Fibroblast of lung (primary cell): ENCODE measurements at places on chromosomes 12 and 14. TPM values are rescaled to one million over a fixed set of nuclear protein-coding genes. Genes with fewer than 3 reads are reported as not detected.

The AQP6 gene
- polyA plus RNA-seq = 0.06 TPM in 1 of 2 replicates, not detected in the other

The MYO1A gene
- polyA plus RNA-seq = 0.01 TPM in 1 of 2 replicates, not detected in the other

DNA sequence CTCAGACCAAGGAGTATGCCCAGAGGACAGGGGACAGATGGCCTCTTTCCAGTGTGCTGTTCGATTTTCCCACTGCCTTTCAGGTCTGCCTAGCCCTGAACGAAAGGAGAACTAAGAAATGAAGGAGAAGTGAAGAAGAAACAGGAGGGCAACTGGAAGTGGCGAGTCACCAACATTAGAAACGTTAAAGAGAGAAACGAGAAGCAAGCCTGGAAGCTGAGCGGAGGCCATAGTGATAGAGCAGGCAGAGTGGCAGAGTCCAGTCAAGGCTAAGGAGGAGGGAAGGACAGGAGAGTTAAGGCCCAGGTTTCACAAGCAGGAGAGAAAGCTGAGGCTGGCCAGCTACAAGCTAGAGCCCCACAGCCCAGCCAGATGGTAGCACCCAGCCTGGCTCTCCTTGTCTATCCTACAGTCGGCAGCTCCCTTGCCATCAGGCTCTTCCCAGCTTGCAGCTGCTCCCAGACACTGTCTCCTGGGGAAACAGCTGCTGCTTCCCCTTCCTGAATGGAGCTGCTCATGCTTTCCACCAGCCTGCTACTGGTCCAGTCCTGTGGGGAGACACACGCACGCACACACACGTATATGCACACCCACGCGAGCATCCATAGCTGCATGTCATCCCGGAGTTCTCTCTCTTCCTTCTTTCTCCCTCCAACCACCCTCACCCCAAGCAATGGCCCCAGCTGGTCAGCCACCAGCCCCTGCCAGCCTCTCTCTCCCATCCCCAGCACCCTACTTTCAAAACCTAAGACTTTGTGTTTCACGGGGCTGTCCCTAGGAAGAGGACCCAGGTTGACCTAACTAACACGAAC, 139.7 kb upstream of the CCND2 start:
- DNase-seq = no peak

DNA sequence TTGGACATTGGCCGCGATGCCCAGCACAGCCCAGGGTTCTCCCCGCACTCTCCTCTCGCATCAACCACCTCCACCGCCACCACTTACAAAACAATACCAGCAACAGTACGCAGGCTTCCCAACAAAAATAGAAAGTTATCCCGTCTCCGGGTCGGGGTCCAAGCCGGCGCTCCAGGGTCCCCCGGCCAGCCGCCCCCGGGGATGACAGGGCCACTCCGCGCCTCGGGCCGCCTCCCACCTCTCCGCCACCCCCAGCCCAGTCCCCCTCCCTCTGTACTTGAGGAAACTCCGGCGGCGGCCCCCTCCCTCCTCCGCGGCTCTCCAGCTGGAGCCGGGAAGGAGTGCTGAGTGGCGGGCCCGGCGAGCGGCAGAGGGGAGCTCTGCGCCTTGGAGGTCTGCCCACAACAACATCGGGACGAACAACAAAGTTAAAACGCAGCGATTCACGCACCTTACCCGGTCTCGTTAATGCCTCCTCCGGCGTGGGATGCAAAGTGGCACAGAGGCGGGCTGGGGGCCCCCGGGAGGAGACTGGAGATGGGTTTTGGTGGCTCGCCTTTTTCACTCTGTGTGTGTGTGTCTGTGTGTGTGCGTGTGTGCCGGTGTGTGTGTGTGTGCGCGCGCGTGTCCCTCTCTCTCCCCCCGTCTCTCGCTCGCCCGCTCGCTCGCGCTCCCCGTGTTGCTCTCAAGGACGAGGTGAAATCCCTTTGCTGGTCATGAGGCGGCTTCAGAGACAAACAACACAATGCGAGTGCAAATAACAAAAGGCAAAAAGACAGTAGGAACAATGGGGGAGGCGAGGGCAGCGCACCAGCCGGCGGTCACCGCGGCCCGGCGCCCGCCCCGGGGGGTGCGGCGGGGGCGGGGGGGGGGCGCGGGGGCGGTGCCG, 386.8 kb downstream of the BCAT1 start:
- DNase-seq = peak; percentile 77

The SLC16A7 gene
- 19.1 and 40.2 TPM in 2 replicates for polyA plus RNA-seq

GRCh38 chr12:132597333-132598316, 12.8 kb downstream of the LRCOL1 start:
- peak; percentile 72 for DNase-seq

- DNase-seq = peak; percentile 17
These were observed 49.6 kb downstream of the BMAL2 start for GRCh38 chr12:27382171-27382795.

The GCH1 gene
- 1.3 and 3.0 TPM in 2 replicates for polyA plus RNA-seq

DNA sequence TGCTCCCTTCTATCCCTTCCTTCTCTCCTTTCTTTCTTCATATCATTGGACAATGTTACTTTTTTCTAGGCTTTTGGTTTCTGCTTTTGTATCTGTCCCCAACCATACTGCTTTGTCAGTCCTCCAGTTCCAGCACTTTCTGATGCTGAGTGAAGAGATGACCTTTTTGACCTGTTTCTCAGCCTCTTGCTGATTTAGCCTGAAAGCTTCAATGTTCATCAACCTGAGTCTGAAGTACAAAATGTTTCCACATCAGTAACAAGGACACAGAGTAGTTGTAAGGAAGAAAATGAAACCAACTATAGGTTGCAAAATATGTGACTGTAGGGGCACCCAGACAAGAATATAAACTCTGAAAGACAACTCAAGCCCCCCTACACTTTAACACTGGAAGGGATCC, 25.2 kb upstream of the AKAP6 start:
- no peak for DNase-seq

GRCh38 chr12:130218682-130219081, 56.4 kb downstream of the FZD10 start:
- no peak for DNase-seq

DNA sequence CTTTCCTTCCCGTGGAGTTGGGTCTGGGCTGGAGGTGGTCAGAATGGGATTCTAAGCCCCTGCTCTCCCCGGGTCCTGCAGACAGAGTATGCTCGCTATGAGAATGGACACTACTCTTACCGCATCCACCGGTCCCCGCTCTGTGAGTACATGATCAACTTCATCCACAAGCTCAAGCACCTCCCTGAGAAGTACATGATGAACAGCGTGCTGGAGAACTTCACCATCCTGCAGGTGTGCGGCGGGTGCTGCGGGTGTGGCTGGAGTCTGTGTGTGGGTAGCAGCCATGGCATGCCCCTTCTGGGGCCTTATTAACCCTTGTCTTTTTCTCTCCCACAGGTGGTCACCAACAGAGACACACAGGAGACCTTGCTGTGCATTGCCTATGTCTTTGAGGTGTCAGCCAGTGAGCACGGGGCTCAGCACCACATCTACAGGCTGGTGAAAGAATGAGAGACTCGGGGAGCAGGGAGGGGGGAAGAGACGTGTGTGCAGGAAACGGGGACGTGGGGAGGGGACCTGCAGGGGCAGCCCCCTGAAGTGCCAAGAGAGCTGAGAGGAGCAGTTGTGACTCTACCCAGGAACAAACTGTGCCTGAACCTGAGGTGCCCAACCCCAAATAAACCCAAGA, 37.0 kb upstream of the TSPAN9 start:
- DNase-seq = no peak

- DNase-seq = no peak
These were observed 90.3 kb downstream of the ATP2B1 start for GRCh38 chr12:89618113-89618862.

- DNase-seq = peak; percentile 64
These were observed 1.6 kb downstream of the TMEM121 start for GRCh38 chr14:105527826-105528585.

The APOLD1 gene
- 2.7 and 3.2 TPM in 2 replicates for polyA plus RNA-seq

The ACTN1 gene
- 578 and 729 TPM in 2 replicates for polyA plus RNA-seq

DNA sequence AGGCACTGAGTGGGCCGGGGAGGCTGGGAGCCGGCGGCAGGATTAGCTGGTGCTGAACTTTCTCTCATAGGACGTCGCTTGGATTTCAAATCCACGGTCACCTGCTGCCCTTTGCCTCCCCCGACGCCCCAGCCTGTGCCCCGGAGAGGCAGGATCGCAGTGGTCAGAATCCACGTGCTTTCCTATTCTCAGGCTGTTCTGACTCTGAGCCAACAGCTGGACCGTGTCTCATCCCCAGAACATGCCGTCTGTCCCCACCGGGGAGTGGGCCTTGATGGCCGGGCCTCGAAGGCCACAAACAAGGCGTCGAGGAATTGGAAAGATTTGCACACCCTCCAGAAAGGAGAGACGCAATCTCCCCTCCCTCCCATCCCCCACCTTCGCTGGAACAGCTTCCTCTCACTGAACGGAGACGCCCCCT, 18.5 kb upstream of the MLXIP start:
- no peak for DNase-seq

- DNase-seq = peak; percentile 74
These were observed 187.7 kb downstream of the GALC start for GRCh38 chr14:87805315-87805723.

DNA sequence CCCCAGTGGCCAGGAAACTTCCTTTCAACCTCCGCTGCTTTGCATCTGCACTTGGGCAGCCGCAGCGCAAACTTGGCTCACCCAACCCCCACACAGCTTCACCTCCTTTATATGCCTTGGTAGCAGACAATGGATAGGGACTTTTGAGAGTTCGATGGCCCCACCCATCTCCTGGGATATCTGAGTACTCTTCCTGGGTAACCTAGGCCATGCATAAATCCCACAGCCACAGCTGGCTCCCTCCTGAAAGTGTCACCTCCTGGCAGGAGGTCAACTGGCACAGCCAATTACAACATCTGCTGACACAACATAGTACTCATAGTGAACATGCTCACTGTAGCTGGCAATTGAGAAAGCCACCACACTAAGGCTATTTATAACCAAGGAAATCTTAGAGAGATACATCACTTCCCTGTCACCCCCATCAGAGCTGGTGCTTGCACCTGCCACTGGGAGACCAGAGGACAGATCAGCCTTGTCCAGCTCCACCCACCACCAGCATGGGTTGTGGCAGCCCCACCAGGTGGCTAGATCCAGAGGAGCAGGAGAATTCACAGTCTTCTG, 410.0 kb downstream of the SYT1 start:
- peak; percentile 9 for DNase-seq

The IL26 gene
- 0.07 TPM in 1 of 2 replicates, not detected in the other for polyA plus RNA-seq

The CIDEB gene
- 0.35 and 0.42 TPM in 2 replicates for polyA plus RNA-seq

DNA sequence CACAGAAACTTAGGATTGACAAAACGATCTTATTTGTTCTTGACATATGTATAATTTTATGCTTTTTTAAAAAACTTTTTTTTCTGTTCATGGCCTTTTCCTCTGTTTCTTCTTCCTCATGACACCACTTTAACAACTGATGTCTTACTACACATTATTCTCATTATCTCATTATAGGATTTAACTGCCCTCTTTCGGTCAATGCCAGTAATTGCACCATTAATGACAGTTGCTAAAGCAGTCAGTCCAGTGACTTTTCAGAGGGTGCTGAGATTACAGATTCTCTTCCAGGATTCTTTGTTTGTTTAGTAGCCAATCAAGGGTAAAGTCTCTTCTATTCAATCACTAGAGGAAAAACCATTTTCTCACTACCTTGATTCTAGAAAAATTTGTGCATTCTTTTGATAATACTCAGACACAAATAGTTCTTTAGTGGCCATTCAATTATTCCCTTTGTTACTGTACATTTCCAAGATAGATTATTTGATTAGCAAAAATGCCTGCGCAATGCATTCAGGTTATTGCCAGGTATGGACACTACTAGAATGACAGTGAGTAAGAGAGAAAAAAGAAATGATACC, 50.1 kb downstream of the KLRG1 start:
- DNase-seq = peak; percentile 59

- peak; percentile 38 for DNase-seq
These were observed 48.2 kb upstream of the MANSC4 start for GRCh38 chr12:27828196-27828595.

The CCDC196 gene
- not detected in 2 replicates for polyA plus RNA-seq

DNA sequence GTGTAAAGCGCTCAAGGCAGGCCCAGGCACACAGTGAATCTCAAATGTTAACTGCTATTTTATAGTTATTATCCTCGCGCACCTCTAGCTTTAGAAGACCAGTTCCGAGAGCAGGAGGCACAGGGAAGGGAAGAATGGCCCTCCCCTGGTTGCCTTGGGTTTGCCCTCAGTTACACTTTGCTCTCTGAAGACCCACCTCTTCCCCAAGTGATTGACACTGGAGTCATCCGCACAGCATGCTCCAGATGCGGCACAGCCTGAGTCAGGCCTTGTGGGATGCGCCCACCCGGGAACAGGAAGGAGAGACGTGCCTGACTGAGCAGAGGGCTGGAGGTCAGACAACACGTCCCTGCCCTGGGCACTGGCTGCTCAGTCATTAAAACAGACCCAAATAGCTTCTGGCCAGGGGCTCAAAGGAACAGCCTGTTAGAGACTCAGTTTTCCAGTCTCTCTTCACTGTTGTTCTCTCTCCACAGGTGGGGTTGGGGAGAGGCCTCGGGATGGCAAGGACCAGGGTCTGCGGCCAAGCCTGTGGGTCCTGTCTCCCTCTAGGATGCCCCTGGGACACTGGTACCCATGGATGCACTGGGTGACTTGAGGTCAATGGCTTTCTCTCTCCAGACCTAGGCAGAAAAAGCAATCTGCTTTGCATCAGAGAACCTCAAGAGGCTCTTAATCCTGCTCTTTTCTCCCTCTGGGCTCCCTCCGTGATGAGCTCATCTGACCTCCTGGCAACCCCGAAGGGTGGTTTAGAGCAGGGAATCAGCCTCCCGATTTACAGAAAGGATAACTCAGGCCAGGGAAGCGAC, 13.6 kb upstream of the MLXIP start:
- DNase-seq = peak; percentile 81

The KLHL33 gene
- polyA plus RNA-seq = 0.09 and 0.17 TPM in 2 replicates

- no peak for DNase-seq
These were observed 8.6 kb upstream of the SLC41A2 start for GRCh38 chr12:104966677-104967076.

The ACOT4 gene
- polyA plus RNA-seq = 0.14 and 0.17 TPM in 2 replicates

The TAS2R43 gene
- polyA plus RNA-seq = not detected in 2 replicates

The IKZF4 gene
- polyA plus RNA-seq = 3.2 and 3.7 TPM in 2 replicates

The GUCY2C gene
- polyA plus RNA-seq = 0.02 TPM in 1 of 2 replicates, not detected in the other

The BMAL2 gene
- 15.5 and 35.6 TPM in 2 replicates for polyA plus RNA-seq

The TSPAN8 gene
- 0.07 TPM in 1 of 2 replicates, not detected in the other for polyA plus RNA-seq

The PROX2 gene
- 0.01 TPM in 1 of 2 replicates, not detected in the other for polyA plus RNA-seq

The FSCB gene
- not detected in 2 replicates for polyA plus RNA-seq

DNA sequence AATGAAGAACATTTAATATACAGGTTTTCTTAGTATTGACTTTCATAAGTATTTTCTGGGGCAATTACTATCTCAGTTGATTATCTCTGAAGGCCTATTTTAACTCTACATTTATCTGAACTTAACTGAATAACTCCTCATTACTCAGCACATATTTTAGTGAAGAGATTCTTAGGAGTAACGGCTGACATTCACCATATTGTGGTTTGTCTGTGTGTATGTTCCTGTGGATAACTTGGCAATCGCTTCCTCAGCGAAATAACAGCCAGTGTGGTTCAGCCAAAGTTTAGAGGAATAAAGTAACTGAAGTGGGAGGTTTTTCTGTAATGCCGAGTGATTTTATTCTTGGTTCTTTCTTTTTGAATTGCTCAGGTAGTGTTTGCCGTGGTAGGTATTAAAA, 168.0 kb downstream of the RAD51B start:
- peak; percentile 95 for DNase-seq

DNA sequence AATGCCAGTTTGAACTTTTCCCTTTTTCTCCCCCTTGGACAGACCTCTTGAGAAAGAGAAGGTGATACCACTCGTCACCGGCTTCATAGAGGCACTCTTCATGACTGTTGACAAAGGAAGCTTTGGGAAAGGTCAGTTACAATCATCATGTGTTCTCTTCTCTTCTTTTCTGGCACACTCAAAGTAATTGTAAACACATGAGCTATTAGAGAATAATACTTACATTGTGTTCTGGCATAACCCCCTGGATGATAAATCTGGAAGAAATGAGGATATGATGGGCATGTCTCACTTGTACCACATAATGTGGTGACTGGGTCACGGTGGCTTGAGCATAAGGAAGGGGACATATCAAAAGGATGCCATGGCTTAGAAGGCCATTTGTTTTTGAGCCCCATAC, 20.0 kb downstream of the UTP20 start:
- DNase-seq = peak; percentile 2

The CRACR2A gene
- polyA plus RNA-seq = 5.9 and 8.8 TPM in 2 replicates
